H9 (cell line): ENCODE measurements at places on chromosomes 5 and 9. TPM values are rescaled to one million over a fixed set of nuclear protein-coding genes. Genes with fewer than 3 reads are reported as not detected.

Gene EFNA5
- 19.0 and 20.4 TPM in 2 replicates for total RNA-seq

Gene ARL14EPL
- not detected in 2 replicates for total RNA-seq

GRCh38 chr5:164191240-164191639, 685.8 kb downstream of the MAT2B start:
- H3K27me3 ChIP-seq, result no peaks in the 10 kb centered on the region
- DNase-seq, result no peak
- no peak overlapping the region for H3K4me3 ChIP-seq
- no peak overlapping the region for H3K27ac ChIP-seq

Gene PDZD2
- total RNA-seq, result 8.8 and 9.9 TPM in 2 replicates

Gene DNAI1
- total RNA-seq, result 0.22 and 0.83 TPM in 2 replicates

DNA sequence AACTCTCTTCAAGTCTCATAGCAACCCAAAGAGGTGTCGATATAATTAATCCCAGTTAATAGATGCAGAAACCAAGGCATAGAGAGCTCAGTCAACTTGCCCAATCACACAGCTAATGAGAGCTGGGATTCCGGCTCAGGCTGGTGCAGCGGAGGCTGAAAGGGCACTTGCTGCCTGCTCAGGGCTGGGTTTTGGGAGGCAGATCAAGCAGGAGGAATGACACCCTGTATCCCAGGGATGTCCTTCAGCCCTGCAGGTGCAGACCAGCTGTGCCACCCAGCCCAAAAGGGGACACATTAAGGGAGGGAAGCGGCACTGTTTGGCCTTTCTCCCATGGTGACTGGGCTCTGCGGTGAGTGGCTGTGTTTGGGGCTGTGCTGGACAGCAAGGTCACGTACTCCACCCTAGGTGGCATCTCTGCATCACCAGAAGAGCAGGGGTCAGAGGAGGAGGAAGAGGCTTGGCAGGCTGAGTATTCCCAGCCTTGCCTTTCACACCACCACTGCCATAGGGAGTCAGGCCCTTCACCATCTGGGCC, 124.1 kb downstream of the MVB12B start:
- H3K27ac ChIP-seq, result no peak overlapping the region
- no peak overlapping the region for H3K4me3 ChIP-seq
- no peaks in the 10 kb centered on the region for H3K27me3 ChIP-seq
- no peaks in the 10 kb centered on the region; the same call in 1 of the 2 replicates for H3K4me1 ChIP-seq
- no peaks in the 10 kb centered on the region for H3K36me3 ChIP-seq

DNA sequence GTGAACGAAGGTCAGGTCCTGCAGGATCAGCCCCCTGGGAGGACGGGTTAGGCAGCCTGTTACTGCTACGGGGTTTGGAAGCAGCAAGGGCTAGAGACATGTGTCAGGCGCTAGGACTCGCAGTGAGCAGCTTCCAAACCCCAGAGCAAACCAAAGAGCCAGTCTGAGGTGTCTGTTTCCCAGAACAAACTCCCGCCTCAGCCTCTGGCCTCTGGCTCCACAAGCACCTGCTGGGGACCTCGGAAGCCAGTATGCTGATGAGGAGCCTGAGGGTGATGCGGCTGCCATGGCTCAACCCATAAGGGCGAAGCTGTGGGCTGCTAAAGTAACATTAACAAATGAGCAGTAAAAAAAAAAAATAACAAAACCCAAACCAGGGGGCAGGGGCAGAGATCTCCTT, 35.0 kb downstream of the PRRT1B start:
- no peak overlapping the region for H3K27ac ChIP-seq
- H3K4me1 ChIP-seq, result no peaks in the 10 kb centered on the region
- no peak overlapping the region for H3K4me3 ChIP-seq
- no peaks in the 10 kb centered on the region for H3K27me3 ChIP-seq

DNA sequence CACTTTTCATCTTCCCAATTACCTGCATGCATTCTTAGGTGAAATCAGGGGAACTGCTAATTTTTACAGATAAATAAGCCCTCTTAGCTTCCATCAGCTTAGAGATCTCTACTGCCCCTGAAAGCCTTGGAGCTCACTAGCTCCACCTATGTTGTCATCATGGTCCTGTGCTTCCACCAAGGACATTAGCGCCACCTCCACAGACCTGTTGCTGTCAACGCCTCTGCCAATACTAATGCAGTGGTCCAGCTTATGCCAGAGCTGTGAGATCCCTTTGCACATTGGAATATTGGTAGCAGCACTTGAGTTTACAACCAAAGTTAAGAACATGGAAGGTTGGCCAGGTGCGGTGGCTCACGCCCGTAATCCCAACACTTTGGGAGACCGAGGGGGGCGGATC, 7.7 kb upstream of the SHISAL2B start:
- H3K4me3 ChIP-seq, result no peak overlapping the region
- no peaks in the 10 kb centered on the region for H3K27me3 ChIP-seq
- no peak overlapping the region for H3K27ac ChIP-seq
- H3K36me3 ChIP-seq, result no peaks in the 10 kb centered on the region
- no peaks in the 10 kb centered on the region; the same call in 1 of the 2 replicates for H3K4me1 ChIP-seq

- no peak for DNase-seq
- H3K27me3 ChIP-seq, result no peaks in the 10 kb centered on the region
- H3K27ac ChIP-seq, result no peak overlapping the region
- no peak overlapping the region for H3K4me3 ChIP-seq
- no peaks in the 10 kb centered on the region for H3K4me1 ChIP-seq
- H3K36me3 ChIP-seq, result no peaks in the 10 kb centered on the region
Observed at GRCh38 chr5:4581289-4581688, 558.8 kb upstream of the ADAMTS16 start.

- no peaks in the 10 kb centered on the region for H3K27me3 ChIP-seq
- H3K4me3 ChIP-seq, result no peak overlapping the region
- no peak overlapping the region for H3K27ac ChIP-seq
- peaks cover 3% of the 10 kb centered on the region; the same call in 1 of the 2 replicates for H3K4me1 ChIP-seq
- H3K36me3 ChIP-seq, result no peaks in the 10 kb centered on the region
- no peak for DNase-seq
Observed at GRCh38 chr5:139385061-139386049, 2.3 kb upstream of the SLC23A1 start.

Gene SLC36A2
- total RNA-seq, result 0.07 and 0.15 TPM in 2 replicates

GRCh38 chr9:131589993-131590392, 44.7 kb downstream of the PRRT1B start:
- H3K4me1 ChIP-seq, result no peaks in the 10 kb centered on the region
- DNase-seq, result no peak
- peaks cover 10% of the 10 kb centered on the region; the same call in 2 of the 3 replicates for H3K36me3 ChIP-seq
- H3K27ac ChIP-seq, result no peak overlapping the region
- no peaks in the 10 kb centered on the region for H3K27me3 ChIP-seq

DNA sequence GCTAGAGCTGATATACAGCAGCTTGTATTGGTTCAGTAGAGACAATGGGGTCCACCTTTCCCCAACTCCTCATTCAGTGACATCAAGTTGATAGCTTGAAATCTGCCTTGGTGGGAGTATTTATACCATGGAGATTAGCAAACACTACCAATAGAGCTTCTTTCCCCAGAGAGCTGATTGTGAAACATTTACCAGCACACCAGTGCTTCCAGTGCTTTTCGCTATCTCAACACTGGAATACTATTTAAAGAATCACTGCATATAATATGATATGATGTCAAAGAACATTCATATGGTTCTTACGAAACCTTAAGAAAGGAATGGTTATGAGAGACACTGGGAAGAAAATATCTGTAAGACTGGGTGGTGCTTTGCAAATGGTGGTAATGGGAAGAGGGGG, 21.8 kb upstream of the RNF145 start:
- no peak overlapping the region for H3K27ac ChIP-seq
- no peak overlapping the region for H3K4me3 ChIP-seq
- no peaks in the 10 kb centered on the region for H3K4me1 ChIP-seq
- no peaks in the 10 kb centered on the region for H3K36me3 ChIP-seq
- peaks cover 31% of the 10 kb centered on the region; the same call in 1 of the 2 replicates for H3K27me3 ChIP-seq

Gene RASGRF2
- 11.3 and 13.5 TPM in 2 replicates for total RNA-seq

DNA sequence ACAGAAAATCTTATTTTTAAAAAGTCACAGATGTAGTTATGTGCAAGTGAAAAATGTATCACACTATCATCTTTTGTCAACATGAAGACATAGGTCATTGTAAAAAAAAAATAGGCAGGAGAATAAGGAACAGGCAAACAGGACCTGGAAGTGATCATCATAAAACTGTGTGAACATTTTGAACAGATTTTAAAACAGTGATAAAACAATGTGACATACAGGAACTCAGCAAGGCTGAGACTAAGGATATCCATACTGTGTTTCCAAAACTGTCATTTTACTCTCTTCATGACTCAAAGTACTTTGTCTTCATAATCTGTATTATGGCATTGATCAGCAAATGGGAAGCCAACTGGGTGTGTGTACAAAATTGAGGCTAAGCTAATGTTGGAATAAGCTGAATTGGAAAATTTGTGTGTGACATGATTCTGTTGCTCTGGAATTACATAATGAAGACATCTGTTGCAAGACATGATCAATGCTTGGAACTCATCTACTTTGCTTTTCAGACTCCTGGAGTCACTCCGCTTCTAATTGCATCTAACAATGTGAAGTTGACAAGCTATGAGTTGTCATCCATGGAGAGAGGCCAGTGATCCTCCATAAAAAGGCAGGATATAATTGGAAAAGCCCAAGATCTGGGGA, 978.7 kb upstream of the NUDT12 start:
- no peak overlapping the region for H3K27ac ChIP-seq
- no peaks in the 10 kb centered on the region for H3K36me3 ChIP-seq
- no peak overlapping the region for H3K4me3 ChIP-seq
- no peak for DNase-seq

GRCh38 chr9:115165233-115165632, 47.3 kb upstream of the TNC start:
- H3K27me3 ChIP-seq, result no peaks in the 10 kb centered on the region
- DNase-seq, result no peak
- peaks cover 7% of the 10 kb centered on the region for H3K36me3 ChIP-seq
- no peak overlapping the region for H3K4me3 ChIP-seq
- no peaks in the 10 kb centered on the region; the same call in 1 of the 2 replicates for H3K4me1 ChIP-seq
- no peak overlapping the region for H3K27ac ChIP-seq

DNA sequence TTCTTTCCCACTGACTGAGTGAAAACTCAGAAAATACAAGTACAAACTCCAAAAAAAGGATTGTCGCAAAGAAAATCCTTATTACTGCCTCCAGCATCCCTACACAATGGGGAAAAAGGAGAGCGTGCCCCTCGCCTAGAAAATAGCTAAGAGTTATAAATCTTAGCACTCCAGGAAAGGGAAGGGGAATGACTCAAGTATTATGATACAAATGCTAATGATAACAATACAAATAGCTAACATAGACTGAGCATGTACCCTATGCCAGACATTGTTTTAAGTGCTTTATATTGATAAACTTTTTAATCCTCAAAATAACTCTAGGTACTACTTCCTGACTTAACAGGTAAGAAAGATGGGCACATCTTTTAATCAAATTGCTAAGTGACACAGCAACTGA, 70.8 kb upstream of the VCAN start:
- DNase-seq, result no peak
- H3K27me3 ChIP-seq, result no peaks in the 10 kb centered on the region
- no peak overlapping the region for H3K27ac ChIP-seq
- peaks cover 4% of the 10 kb centered on the region; the same call in 1 of the 2 replicates for H3K4me1 ChIP-seq
- H3K4me3 ChIP-seq, result no peak overlapping the region
- no peaks in the 10 kb centered on the region for H3K36me3 ChIP-seq

GRCh38 chr5:32051796-32052195, 122.3 kb downstream of the GOLPH3 start:
- peaks cover 2% of the 10 kb centered on the region; the same call in 1 of the 2 replicates for H3K4me1 ChIP-seq
- H3K36me3 ChIP-seq, result peaks cover 4% of the 10 kb centered on the region; the same call in 1 of the 3 replicates
- no peak overlapping the region for H3K27ac ChIP-seq
- H3K4me3 ChIP-seq, result no peak overlapping the region
- no peak for DNase-seq

Gene MSX2
- 0.35 and 0.42 TPM in 2 replicates for total RNA-seq

DNA sequence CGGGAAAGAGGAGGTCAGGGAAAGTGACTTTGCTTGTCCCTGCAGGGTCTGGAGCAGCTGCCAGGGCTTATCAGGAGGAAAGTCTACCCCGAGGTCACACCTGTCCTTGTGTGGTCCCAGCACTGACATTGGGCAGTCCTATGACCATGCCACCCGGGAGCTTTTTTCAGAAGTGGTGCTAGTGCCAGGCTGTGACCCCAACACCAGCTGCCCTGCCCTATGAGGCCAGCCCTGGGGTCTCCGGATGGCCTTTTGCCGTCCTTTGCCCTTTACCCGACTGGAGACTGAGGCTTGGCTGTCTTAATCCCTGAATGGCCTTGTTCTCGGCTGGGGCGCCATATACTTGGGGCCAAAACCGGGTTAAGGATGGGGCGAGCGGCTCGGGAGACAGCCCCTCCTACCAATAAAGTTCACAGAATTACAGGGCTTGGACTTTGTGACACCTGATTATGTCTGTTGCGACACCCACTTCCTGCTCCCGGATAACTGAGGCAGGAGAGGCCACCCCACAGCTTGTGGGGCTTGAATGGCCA, 22.2 kb upstream of the SLC9A3 start:
- no peak overlapping the region for H3K4me3 ChIP-seq
- no peaks in the 10 kb centered on the region for H3K36me3 ChIP-seq
- DNase-seq, result no peak
- H3K4me1 ChIP-seq, result no peaks in the 10 kb centered on the region
- no peaks in the 10 kb centered on the region; the same call in 1 of the 2 replicates for H3K27me3 ChIP-seq

DNA sequence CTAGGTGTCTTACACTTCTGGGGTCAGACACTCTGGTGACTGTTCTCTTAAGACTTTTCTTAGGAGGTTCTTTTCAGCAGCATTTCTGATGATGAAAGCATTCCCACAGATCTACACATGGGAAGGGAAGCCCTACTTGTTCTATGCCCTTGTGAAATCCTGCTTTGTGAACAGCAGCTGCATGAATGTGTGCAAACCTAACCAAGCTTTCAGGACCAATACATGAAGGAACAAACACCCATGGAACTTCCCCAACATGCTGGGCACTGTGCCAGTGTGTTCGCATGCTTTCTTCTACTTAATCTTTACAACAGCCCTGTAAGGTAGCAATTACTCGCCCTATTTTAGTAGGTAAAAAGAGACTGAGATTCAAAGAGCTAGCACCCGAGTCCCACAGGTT, 439.9 kb upstream of the KLF4 start:
- no peaks in the 10 kb centered on the region for H3K36me3 ChIP-seq
- H3K27me3 ChIP-seq, result no peaks in the 10 kb centered on the region
- DNase-seq, result no peak
- H3K27ac ChIP-seq, result no peak overlapping the region

DNA sequence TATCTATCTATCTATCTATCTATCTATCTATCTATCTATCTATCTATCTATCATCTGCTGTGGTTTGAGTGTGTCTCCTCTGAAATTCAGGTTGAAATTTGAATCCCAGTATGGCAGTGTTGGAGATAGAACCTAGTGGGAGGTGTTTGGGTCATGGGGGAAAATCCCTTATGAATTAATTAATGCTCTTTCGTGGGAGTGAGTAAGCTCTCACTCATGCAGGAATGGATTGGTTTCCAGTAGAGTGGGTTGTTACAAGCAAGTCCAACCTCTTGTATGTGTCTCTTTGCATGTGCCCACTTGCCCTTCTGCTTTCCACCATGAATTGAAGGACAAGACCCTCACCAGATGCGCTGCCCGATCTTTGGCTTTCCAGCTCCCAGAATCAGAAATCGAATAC, 113.0 kb downstream of the ANXA1 start:
- H3K36me3 ChIP-seq, result no peaks in the 10 kb centered on the region; the same call in 2 of the 3 replicates
- no peaks in the 10 kb centered on the region for H3K4me1 ChIP-seq
- H3K27me3 ChIP-seq, result no peaks in the 10 kb centered on the region
